ENCODE measurements at places on chromosomes 12 and 14.

- peak; percentile 91 for DNase-seq
Measured at GRCh38 chr12:591167-592023, 71.8 kb downstream of the NINJ2 start.

GRCh38 chr14:31877255-31877798 lies 199.8 kb upstream of the ARHGAP5 start:
- DNase-seq = no peak

- DNase-seq = no peak
Measured at GRCh38 chr12:79644274-79645234, 46.2 kb downstream of the PAWR start.

DNA sequence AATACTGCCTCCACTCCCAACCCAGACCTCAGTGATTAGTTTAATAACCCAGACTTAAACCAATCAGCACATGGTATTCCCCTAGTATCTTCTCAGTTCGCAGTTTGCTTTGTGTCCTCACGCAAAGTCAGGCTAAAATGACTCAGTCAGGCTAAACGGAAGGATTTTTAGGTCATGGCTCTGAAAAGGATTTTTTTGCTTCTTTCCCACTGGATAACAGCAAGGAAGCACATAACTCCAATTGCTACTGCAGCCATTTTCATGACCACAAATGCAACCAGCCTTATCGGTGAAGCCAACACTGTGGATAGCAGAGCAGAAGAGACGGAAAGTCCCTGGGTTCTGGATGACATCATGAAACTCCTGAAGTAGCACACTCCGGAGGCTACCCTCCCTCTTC lies 67.7 kb downstream of the ZC3H14 start:
- DNase-seq = no peak

- DNase-seq = no peak
Measured at GRCh38 chr12:105476616-105477015, 146.1 kb downstream of the C12orf75 start.

DNA sequence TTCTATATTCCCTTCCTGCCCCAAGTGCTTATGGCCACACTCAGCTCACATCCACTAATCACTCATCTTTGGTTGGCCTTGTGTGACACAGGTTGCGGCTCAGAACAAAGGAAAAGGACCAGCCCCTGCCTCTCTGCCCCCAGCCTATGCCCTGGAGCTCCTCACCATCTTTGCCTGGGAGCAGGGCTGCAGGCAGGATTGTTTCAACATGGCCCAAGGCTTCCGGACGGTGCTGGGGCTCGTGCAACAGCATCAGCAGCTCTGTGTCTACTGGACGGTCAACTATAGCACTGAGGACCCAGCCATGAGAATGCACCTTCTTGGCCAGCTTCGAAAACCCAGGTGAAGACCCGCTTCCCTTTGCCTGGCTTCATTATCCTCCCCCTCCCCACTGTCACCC lies 15.8 kb upstream of the OAS2 start:
- DNase-seq = peak; percentile 13

- DNase-seq = no peak
Measured at GRCh38 chr14:37618498-37619028, 23.1 kb downstream of the TTC6 start.

DNA sequence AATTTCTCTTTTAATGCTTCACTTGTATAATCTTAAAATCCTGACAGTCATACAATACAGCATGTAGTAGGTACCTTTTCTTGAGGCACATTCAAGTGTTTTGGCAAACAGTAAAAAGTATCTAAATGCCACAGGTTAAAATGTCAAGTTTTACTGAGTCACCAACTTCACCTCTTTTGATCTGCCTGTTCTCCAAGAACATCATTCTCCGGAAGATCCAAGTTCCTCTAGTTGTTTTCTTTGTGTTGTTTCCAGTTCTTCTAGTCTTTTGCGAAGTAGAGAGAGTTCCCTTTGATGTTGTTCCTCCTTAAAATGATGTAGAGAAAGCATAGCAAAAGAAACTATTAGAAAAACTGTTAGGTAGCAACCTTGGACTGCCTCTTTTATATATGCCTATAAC lies 151.1 kb downstream of the CEP83 start:
- DNase-seq = no peak

GRCh38 chr12:50240096-50240791 lies 43.1 kb downstream of the LIMA1 start:
- DNase-seq = no peak

- no peak for DNase-seq
Measured at GRCh38 chr12:21718944-21719650, 55.4 kb downstream of the KCNJ8 start.

- peak; percentile 45 for DNase-seq
Measured at GRCh38 chr14:50000380-50001150, 107.7 kb downstream of the ARF6 start.

DNA sequence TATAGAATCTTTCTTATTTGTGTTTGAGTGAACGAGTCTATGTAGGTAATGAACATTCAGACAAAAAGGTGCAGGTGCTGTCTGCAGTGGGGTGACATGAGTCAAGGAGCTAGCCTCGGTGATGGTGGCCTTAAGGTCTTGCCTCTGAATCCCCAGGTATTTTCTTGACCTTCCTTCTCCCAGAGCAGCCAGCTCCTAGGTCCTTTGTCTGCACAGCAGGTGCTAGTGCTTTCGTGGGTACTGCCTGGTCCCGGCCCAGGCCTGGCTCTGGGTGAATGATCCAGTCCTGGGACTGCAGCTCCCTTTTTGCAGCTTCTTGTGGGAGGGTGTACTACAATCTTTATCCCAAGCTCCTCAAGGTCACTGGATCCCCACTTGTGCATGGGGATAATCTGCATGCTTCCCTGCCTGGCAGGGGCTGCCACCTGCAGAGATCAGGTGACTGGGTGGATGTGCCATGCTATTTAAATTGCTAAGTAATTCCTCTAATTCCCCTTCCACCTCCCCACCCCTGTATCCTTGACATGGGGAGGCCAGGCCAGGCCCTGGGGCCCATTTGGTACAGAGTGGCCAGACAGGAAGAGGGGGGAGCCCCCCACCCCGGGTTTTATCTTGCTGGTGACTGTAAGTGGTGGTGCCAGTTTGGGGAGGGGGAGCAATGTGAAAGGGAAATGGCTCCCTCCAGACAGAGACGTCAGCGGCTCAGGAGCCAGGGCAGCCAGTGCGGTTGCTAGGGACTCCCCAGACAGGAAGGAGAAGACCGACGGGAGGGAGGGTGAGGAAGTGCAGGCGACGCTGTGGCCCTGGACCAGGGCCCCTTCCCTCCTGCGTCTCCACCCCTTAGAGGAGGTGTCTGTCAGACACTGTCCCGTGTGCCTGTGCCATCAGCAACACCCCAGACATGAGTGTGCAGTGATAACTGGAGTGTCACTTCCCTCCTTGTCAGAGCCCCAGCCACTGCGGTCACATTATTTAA lies 6.7 kb downstream of the VASH1 start:
- peak; percentile 66 for DNase-seq

- no peak for DNase-seq
Measured at GRCh38 chr12:120646044-120646443, 5.6 kb downstream of the CABP1 start.

GRCh38 chr14:34583525-34583924 lies 44.0 kb upstream of the EAPP start:
- no peak for DNase-seq

DNA sequence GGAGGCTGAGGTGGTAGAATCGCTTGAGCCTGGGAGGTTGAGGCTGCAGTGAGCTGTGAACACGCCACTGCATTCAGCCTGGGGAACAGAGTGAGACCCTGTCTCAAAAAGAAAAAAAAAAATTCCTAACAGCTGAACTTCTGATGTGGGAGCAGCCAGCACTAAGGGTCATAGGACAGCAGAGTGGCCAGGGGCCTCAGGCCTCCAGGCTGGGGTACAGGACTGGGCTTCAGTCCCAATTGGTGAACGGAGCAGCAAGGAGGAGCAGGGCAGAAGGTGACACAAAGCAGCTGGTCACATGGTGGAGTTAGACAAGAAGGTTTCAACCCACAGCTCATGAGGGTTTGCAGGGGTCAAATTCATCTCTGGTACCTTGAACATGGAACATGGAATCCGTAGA lies 40.8 kb upstream of the NRXN3 start:
- DNase-seq = no peak

DNA sequence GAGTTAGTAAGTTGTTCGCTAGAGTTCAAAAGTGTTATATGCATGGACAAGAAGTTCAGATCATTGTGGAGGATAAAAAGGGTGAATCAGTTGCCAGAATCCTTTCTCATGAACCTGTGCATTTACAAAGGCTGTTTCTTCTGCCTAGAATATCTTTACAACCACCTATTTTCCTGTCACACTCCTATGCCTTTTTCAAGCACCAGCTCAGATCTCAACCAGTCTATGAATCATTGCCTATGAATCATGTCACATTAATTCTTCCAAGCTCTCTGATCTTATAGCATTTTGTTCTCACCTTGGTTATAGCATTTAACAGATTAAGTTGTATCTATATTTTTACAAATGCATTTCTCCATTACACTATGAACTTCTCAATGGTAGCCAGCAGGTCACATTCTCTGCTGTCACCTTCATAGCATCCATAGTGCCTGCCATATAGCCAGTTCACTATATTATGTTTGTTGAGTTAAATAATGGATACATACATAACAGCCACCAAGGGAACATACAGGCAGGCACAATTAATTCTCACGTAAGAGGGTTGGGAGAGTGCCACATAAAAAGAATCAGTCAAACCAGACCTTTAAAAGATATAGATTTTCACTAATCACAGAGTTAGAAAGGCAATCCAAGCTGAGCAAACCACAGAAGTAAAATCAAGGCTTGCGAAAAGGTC lies 573.0 kb downstream of the FOXG1 start:
- no peak for DNase-seq

DNA sequence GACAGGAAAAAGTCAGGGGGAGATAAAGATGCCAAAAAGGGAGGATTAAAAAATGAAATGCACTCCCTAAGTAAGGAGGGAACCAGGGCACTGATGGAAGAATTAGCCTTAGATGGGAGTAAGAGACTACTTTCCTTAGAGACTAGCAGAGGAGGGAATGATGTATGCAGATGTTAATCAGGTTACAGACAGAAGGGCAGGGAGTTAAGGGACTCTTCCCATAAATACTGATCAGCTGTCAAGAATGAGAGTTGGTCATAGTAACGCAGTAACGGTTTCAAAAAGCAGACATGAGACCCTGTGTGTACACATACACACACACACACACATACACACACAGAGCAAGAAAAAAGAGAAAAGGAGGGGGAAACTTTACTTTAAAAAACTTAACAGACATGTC lies 93.4 kb downstream of the PHLDA1 start:
- no peak for DNase-seq

DNA sequence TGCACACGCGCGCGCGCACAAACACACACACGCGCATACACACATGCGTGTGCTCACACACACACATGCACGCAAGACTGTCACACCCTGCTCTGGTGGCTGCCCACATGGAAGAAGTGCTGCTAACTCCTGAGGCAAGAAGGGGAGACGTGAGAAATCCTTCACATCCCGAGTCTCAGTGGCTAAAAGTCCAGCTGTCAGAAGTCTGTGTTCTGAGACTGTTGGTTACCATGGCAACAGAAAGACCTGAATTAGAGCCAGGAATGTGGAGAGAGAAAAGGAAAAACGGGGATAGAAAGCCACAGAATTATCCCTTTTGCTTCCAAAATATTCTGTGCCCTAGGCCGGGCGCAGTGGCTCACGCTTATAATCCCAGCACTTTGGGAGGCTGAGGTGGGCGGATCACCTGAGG lies 71.2 kb downstream of the PPFIBP1 start:
- no peak for DNase-seq

- DNase-seq = no peak
Measured at GRCh38 chr14:89565607-89566006, 148.6 kb upstream of the FOXN3 start.

DNA sequence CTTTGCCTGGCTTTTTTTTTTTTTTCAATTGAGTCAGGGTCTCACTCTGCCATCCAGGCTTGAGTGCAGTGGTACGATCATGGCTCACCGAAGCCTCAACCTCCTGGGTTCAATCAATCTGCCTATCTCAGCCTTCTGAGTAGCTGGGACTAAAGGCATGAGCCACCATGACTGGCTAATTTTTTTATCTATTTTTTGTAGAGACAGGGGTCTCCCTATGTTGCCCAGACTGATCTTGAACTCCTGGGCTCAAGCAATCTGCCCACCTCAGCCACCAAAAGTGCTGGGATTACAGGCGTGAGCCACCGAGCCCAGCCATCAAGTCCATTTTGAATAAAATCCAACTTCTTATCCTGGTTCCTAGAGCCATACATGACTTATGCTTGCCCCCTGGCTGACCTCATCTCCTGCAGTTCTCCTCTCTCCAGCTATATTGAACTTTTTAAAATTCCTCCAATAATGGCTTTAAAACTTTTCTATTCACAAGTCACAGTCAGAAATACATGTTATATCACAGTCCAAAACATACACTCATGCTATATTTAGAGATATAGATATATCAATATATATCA lies 10.4 kb upstream of the RND1 start:
- no peak for DNase-seq

- DNase-seq = no peak
Measured at GRCh38 chr12:68611806-68612160, 1.1 kb downstream of the RAP1B start.

GRCh38 chr12:47944685-47945340 lies 18.6 kb upstream of the TMEM106C start:
- DNase-seq = no peak

DNA sequence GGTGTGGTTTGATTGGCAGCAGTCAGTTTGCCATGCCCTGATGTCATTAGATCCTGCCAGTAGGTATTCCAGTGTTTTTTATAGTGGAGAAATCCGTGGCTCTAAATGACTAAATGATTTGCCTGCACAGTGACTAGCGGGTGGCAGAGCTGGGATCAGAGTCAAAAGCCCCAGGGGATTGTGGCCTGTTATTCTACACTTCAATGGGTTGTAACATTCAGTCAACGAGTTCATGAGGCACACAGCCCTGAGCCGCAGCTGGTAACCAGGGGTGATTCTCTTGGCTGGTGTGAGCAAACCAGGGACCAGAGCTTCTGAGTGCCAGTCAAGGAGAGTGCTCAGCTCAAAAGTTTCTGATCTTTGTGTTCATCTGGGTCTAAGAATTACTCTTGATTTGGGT lies 1.8 kb downstream of the MYH6 start:
- DNase-seq = no peak

DNA sequence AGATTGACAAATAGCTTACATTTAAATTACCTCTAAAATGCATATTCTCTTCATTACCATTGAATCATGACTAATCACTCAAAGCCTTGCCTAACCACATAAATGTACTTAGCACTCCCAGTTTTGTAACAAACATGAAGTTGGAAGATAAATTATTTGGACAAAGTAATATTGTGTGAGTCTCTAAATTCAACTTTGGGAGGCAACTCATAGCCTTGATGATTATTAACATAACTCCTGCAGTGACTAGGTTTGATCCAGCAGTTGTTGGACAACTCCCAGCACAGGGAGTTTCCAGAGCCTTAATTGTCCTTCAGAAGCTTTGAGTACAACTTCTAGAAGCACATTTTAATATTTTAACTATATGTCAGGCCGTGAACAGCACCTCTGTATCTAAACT lies 153.4 kb upstream of the PDZRN4 start:
- no peak for DNase-seq

DNA sequence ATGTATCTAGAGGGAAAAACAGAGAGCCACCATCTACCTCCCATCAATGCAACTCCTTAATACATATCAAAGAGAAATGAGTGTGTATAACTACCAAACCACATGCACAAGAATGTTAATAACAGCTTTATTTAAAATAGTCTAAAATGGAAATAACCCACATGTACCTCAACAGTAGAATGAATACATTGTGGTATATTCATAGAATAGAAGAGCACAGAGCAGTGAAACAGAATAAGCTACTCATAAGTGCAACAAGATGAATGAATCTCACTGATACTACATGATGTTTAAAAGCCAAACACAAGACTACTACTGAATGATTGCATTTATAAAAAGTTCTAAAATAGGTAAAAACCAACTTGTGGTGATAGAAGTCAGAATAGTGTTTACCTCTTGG lies 232.5 kb downstream of the BTG1 start:
- DNase-seq = no peak

- no peak for DNase-seq
Measured at GRCh38 chr12:14403711-14404196, 38.3 kb downstream of the ATF7IP start.
